ENCODE measurements at places on chromosomes 2 and 18. TPM values are rescaled to one million over a fixed set of nuclear protein-coding genes. Genes with fewer than 3 reads are reported as not detected.

CNTNAP5 gene
- not detected for total RNA-seq

KLHL29 gene
- total RNA-seq: 3.5 TPM

EIF5B gene
- 17.3 TPM for total RNA-seq

POTEJ gene
- not detected for total RNA-seq

IMP4 gene
- 64.4 TPM for total RNA-seq

TUBA4B gene
- total RNA-seq: not detected

ADAM23 gene
- 5.7 TPM for total RNA-seq

CGREF1 gene
- total RNA-seq: 9.6 TPM

NEURL3 gene
- total RNA-seq: not detected

GPR39 gene
- 0.06 TPM for total RNA-seq

ANKRD23 gene
- total RNA-seq: 1.1 TPM

REG3A gene
- not detected for total RNA-seq

MPP4 gene
- total RNA-seq: 0.62 TPM

SERPINB10 gene
- total RNA-seq: not detected

CWC22 gene
- 13.1 TPM for total RNA-seq

SLC16A14 gene
- total RNA-seq: not detected

PRKAG3 gene
- total RNA-seq: not detected

DYSF gene
- total RNA-seq: 7.6 TPM

ZAP70 gene
- total RNA-seq: not detected

SPP2 gene
- total RNA-seq: not detected

CXCR1 gene
- total RNA-seq: not detected

TCF23 gene
- 0.10 TPM for total RNA-seq

ST6GAL2 gene
- total RNA-seq: 4.7 TPM

NT5DC4 gene
- total RNA-seq: not detected

ARHGAP15 gene
- total RNA-seq: not detected
